ENCODE measurements at places on chromosomes 5 and 9.
A peak's percentile ranks its signal among the peaks of the same experiment; 100 is the strongest.

DNA sequence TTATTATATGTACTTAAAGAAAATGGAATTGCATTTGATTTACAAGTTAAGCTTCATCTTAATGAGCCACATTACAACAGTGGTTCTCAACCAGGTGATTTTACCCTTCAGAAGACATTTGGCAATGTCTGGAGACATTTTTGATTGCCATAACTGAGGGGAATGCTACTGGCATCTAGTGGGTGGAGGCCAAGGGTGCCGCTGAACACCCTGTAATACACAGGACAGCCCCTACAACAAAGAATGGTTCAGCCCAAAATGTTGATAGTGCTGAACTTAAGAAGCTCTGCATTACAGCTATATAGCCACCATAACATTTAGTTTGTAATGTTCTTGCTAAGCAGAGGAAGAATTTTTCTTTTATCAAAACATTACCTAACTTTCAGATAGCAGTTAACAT is 103.1 kb downstream of the PAM start:
- no peak for DNase-seq

DNA sequence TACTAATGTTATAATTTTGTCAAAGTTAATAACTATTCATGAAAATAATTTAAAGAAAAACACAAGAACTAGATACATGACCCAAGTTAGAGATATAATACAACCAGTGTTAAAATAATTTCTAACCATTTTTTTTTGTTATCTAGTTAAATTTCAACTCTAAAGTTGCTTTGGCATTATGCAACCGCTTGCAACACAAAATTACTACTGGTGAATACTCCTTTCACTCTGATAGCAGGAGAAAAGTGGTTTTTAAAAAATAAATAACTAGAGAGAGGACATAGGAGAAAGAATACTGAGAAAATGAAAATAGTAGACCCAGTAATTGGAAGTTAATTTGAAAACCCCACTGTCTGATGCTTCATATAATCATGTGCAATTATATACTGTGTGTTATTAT is 622.4 kb upstream of the GRIN3A start:
- no peak for DNase-seq

GRCh38 chr5:56737002-56737621 is 78.2 kb upstream of the MAP3K1 start:
- no peak for DNase-seq

GRCh38 chr5:159218595-159219023 is 9.3 kb upstream of the RNF145 start:
- no peak for DNase-seq

GRCh38 chr9:128276574-128277270 is 646 bp downstream of the SWI5 start:
- peak; percentile 5 for DNase-seq

DNA sequence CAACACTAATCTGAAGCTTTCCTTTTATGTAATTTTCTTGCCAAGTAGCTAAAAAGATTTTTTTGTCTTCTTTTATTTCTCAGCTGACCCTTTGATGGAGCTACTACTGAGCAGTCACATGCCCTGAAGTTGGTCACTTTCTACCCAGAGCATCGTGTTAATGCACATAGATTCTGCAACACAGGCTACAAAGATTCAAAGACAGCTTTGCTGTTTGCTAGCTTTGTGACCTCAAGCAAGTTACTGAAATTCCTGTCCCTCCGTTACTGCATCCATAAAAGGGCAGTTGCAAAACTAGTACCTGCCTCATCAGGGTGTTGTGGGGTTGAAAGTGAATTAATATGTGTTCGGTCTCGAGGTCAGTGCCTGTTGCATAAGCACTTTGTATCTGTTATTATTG is 179.9 kb downstream of the GAS1 start:
- DNase-seq = no peak

- DNase-seq = no peak
Measured at GRCh38 chr5:181219262-181220177, 3.6 kb upstream of the TRIM41 start.

GRCh38 chr9:37760416-37761161 is 7.0 kb downstream of the TRMT10B start:
- DNase-seq = no peak

- no peak for DNase-seq
Measured at GRCh38 chr5:1380011-1380817, 35.3 kb upstream of the CLPTM1L start.

GRCh38 chr9:17462869-17463464 is 115.9 kb upstream of the SH3GL2 start:
- DNase-seq = peak; percentile 43

DNA sequence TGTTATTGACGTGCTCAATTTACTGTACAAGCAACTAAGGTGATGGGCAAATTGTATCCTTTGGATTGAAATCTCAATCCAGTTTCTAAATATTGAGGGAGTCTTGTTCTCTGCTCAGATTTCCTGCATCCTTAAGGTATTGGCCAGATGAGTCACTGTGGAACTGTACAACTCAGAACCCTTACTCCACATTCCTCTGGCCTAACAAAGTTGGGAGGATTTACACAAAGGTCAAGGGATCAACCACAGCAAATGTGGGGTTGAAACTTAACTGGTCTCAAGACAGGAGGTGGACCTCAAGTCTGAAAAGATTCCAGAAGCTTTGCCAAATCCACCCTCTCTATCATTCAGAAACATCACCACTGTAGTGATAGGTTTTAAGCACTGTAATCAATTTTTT is 81.5 kb upstream of the AGXT2 start:
- DNase-seq = no peak

DNA sequence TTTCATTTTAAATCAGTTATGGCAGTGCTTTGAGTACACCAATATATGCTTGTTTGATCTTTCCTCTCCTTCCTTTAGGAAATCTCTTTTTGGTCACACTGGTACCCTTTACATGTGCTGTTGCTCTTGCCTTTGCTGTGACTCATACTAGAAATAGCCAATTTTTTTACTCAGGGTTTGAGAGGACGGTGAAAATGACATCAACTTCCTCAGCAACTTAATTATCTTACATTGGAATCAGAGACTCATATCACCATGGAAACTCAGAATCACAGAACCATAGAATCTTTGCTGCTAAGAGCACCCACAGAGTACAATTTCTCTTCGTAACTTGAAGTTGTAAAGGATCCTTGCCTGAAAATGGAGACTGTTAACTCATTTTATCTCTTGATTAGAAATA is 13.8 kb upstream of the ZNF300 start:
- no peak for DNase-seq

- no peak for DNase-seq
Measured at GRCh38 chr5:93130624-93131490, 450.2 kb downstream of the NR2F1-AS1 start.

Measured in NCI-H1105 (cell line).